RPMI7951 (cell line): ENCODE measurements at places on chromosomes 4 and X. TPM values are rescaled to one million over a fixed set of nuclear protein-coding genes. Genes with fewer than 3 reads are reported as not detected.

DNA sequence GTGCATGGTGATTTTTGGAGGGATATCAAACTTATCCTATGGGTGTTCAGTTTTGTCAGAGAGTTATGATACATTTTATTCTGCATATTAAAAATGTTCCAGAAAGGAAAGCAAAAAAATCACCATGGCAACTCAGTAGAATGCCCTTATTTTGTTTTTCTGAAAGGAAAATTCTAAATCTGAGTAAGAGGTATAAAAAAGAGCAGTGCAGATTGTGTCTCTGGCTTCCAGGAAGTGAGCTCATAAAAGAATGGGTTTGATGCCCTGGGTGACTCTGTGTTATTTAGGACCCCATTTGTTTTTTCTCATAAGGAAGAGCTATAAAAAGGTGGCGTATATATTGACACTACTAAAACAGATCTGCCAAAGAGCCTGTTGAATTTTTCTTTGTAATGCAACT, 128.8 kb downstream of the UCHL1 start:
- DNase-seq: no peak

- no peak for DNase-seq
Measured at GRCh38 chr4:30396772-30397475, 323.2 kb upstream of the PCDH7 start.

- peak; percentile 7 for DNase-seq
Measured at GRCh38 chrX:132004728-132005127, 18.4 kb upstream of the STK26 start.

- no peak for DNase-seq
Measured at GRCh38 chr4:79625361-79625760, 217.3 kb upstream of the GK2 start.

DNA sequence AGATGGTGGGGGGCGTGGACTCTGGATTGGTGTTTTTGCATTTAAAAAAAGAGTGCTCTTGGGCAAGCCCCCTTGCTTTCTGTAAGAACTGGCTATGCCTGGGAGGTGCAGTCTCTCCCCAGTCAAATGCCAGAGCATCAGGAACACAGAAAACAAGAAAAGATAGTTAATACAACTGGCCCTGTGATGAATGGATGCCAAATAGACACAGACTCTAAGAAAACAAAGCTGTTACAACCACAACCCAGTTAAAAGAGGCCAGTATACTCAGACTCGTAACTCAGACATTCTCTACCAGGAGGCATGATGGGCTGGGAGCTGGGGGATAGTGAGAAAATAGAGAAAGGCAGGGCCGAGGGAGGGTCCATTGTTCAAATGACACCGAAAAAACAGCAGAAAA, 32.5 kb upstream of the C1QTNF7 start:
- peak; percentile 33 for DNase-seq

- DNase-seq: no peak
Measured at GRCh38 chrX:131301155-131301554, 12.0 kb upstream of the IGSF1 start.

DNA sequence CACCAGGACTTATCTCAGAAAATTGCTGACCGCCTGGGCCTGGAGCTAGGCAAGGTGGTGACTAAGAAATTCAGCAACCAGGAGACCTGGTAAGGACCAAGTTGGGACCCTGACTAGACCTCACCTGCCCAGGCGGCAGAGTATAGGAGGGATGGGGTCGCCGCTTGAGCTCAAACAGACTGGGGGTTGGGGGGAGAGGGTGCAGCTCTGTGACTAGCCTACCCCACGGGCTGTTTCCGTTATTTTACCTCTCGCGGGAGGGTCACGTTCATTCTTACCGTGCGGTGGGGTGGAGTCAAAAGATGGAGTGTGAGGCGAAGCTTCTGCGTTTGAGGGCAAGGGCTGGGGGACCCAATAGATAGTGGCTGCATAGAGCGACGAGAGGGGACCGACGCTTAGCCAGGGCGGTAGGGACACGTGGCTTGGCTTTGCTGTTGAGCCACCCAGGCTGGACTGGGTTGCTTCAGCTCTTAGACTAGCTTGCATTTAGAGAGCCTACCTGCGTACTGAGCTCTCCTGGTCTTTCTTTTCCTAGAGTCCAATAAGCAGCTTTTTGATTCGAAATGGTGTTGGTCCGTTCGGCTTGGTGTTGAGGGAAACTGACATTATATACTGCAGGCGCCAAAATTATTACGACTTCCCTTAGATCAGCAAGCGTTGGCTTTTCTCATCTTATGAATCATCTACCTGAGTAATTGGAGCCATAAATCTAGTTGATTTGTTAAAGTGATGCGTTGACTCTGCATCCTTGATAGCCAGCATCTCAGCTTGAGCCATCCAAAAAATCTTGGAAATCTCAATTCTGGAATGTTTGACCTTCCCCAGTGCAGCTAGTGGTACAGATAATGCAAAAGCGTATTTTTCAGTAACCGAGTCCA, 591 bp downstream of the PRPS1 start:
- DNase-seq: peak; percentile 8

The PLP2 gene
- total RNA-seq: 333 and 417 TPM in 2 replicates

The SOX3 gene
- not detected in 2 replicates for total RNA-seq
